NCI-H510A treated with DMSO at 0.1 percent for 48 hours (cell line): ENCODE measurements at places on chromosomes 3 and 15.

DNA sequence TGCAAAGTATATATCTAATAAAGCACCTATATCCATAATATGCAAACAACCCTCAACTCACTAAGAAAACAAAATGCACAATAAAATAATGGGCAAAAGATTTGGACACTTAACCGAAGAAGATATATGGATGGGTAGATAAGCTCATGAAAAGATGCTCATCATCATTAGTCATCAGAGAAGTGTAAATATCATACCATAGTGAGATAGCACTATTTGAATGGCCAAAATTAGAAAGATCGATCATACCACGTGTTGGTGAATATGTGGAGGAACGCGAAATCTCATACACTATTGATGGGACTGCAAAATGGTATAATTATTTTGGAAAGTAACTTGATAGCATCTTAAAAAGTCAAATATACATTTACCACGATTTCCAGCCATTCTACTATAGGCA, 40.5 kb downstream of the PLS1 start:
- DNase-seq, result no peak

GRCh38 chr15:74399100-74399499, 31.7 kb upstream of the CYP11A1 start:
- no peak for DNase-seq

DNA sequence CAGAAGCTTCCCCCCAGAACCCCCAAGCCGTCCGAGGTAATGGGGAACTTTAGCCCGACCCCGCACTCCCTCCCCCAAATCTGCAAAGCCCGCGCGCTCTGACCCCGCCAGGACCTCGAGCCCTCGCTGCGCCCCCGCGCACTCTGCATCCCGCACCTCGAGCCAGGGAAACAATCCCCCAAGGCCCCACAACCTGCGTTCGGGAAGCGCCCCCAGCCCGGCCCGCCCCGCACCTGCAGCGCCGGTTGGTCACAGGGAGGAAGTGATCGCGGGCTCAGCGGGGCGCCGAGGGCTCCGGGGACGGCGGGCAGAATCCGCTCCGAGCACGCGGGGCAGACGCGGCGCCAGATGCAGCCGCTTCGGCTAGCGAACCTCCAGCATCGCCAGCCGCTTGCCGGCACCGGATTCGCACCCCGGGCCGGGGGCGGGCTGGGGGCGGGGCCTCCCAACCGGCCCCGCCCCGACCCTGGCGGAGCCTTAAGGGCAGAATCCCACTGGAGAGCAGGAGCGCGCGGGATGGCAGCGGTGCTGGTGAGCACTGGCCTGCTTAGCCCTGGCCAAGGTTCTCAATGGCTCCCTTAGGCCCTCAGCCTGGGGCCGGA, at the start of gene CAMKV:
Gene CAMKV, minus strand, starts transcription at position 382 of the 602 bp plus-strand sequence. CDS start 7,518 bp downstream, outside the sequence.
- DNase-seq, result no peak

- DNase-seq, result no peak
Measured at GRCh38 chr15:85706779-85707518, 87.8 kb downstream of the KLHL25 start.

- peak; percentile 24 for DNase-seq
Measured at GRCh38 chr15:59437817-59438624, at the start of gene FAM81A. Gene FAM81A (plus strand): TSS chr15:59438186. CDS start chr15:59458627, 20,441 bp downstream.

- no peak for DNase-seq
Measured at GRCh38 chr15:64462492-64462891, 2.1 kb downstream of the ZNF609 start.

DNA sequence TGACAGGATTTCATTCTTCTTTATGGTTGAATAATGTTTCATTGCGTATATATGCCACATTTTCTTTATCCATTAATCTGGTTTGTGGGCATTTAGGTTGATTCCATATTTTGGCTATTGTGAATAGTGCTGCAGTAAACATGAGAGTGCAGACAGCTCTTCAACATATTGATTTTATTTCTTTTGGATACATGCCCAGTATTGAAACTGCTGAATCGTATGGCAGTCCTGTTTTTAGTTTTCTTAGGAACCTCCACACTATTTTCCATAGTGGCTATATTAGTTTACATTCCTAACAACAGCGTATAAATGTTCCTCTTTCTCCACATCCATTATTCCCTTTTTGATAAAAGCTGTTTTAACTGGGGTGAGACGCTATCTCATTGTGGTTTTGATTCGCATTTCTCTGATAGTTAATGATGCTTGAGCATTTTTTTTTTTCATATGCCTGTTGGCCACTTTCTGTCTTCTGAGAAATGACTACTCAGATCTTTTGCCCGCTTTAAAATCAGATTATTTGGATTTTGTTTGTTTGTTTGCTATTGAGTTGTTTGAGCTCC, 21.7 kb downstream of the AQP9 start:
- peak; percentile 9 for DNase-seq

- DNase-seq, result no peak
Measured at GRCh38 chr3:15819576-15819975, 21.8 kb upstream of the ANKRD28 start.

DNA sequence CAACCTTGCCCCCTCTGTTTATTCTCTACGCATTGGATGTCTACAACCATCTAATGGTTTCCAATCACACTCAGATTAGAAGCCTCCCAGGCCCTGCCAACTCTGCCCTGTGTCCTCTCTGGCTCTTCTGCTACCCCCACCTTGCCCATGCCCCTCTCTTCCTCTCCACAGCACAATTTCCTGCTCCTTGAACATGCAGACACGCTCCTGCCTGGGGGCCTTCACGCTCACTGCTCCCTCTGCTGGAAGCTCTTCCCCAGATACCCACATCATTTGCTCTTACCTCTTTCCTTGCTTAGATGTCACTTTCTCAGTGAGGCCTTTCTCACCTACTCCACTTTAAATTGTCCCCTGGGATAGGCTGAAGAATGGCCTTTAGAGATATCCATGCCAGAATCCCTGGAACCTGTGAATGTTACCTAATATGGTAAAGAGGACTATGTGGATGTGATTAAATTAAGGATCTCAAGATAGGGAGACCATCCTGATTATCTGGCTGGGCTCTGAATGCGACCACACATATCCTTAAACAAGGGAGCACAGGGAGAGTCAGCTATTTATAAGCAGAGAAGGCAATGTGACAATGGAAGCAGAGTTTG, 9.9 kb downstream of the KY start:
- DNase-seq, result peak; percentile 5

GRCh38 chr3:10162185-10162584, 2.5 kb upstream of the IRAK2 start:
- DNase-seq, result no peak

DNA sequence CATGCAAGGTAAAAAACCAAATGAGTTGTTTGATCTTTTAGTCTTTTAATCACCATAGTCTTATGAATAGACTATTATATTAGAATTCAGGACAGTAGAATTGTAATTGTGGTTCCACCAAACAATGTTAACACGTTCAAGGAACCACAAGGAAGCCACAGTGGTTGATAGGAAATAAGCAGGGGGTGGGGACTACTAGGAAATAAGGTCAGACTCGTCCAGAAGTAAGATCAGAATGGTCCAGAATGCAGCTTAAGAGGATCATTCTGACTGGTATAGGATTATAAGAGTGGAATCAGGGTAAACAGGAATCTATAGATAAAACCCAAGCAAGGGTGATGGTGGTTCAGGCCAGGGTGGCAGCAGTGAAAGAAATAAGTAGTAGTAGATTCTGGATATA, 7.5 kb downstream of the MYNN start:
- DNase-seq, result no peak

DNA sequence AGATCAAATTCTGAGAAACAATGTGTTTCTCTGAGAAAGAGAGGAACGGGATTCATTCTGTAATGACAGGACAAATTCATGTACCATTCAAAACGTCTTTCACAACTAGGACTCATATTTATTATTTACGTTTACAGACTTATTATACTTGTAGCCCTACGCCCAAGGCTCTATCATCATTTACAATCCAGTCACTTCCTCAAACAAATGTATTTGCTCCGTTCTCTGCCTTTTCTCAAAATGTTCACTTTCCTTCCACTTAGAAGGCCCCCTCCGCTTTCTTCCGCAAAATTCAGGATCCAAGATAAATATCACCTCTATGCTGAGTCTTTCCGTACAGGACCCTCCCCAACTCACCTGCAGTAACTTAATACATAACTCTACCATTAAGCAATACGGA, 745 bp downstream of the RSL24D1 start:
- DNase-seq, result no peak

GRCh38 chr15:49372366-49372765, 50.7 kb upstream of the FGF7 start:
- DNase-seq, result no peak

DNA sequence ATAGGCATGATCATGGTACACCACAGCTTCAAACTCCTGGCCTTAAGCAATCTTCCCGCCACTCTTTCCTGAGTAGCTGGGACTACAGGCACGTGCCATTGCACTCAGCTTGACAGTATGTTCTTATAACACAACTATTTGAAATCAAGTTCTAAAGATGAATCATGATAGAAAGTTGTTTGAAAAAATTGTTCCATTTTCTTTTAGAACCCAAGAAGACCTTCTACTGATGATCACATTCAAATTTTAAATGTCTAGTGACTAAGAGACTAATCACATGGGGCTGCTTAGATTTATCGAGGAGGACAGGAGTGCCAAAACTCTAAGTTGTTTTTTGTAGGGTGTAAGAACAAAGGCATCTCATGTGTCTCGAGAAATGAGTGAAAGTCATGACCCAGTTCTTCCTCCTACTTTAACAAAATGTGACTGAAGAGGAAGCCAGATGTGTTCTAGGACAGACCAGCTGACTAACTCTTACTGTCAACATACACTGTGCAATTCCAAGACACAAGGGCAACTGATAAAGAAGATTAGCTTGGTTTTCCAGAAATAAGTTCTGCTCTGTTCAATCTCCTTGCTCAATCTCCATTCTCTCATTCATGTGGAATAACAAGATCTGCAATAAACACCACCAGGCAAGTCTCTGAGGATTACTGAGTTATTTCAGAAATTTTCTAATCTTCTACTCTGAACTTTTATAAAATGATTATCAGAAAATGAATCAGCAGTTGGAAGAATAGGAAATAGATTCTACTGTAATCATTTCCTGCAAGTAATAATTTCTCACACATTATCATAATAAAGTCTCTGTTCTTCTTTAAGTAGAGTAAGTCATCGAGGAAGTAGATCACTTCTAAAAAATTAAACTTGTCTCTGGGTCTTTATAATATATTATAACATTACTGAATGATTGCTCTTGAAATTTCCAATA, 122.6 kb upstream of the CCNL1 start:
- no peak for DNase-seq

GRCh38 chr3:85670634-85671205, 711.9 kb downstream of the CADM2 start:
- DNase-seq, result no peak

- no peak for DNase-seq
Measured at GRCh38 chr3:37256447-37256846, 82.1 kb upstream of the LRRFIP2 start.

GRCh38 chr3:144264794-144265193, 293.2 kb downstream of the DIPK2A start:
- DNase-seq, result no peak

DNA sequence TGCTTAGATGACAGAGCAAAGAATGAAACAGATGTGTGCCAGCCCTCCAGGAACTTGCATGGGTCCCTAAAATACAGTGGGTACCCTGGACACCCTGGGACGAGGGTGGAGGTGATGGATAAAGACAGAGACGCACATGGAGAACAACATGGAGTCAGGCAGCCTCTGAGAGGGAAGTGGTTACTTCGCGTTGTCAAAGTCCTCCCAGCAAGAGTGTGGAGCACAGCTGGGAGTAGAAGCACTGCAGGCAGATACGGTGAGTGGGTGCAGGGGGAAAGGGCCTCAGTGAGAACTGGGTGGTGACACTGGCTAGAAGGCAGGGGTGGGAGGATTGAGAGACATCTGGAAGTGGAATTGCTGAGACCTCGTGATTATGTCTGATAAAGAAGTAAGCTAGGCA, 70.8 kb upstream of the PRR20G start:
- DNase-seq, result no peak

- DNase-seq, result no peak
Measured at GRCh38 chr3:4776399-4776979, 202.7 kb upstream of the BHLHE40 start.

DNA sequence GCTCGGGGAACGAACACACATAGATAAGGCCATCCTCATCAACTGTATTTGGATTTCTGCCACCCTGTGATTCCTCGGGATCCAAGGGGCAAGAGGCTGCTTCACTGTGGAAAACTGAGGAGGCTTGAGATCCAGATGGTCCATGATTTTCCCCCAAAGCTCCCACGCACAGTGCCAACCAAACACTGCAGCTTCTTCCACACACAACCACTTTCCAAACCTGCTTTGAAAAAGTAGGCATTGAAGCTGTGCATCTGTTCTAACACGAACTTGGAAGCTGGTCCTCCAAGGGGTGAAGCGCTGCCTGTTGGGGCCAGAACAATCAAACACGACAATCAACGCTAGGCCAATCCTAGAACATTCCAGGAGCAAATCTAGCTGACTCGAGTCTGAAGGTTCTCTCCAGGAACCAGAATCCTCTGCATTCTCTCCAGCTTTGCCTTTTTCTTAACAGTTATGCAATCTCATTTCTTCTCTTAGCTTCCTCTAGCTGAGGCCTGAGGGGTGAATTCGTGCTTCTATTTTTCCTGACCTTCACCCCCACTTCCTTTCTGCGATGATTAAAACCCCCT, 104.4 kb downstream of the LRRK1 start:
- no peak for DNase-seq

DNA sequence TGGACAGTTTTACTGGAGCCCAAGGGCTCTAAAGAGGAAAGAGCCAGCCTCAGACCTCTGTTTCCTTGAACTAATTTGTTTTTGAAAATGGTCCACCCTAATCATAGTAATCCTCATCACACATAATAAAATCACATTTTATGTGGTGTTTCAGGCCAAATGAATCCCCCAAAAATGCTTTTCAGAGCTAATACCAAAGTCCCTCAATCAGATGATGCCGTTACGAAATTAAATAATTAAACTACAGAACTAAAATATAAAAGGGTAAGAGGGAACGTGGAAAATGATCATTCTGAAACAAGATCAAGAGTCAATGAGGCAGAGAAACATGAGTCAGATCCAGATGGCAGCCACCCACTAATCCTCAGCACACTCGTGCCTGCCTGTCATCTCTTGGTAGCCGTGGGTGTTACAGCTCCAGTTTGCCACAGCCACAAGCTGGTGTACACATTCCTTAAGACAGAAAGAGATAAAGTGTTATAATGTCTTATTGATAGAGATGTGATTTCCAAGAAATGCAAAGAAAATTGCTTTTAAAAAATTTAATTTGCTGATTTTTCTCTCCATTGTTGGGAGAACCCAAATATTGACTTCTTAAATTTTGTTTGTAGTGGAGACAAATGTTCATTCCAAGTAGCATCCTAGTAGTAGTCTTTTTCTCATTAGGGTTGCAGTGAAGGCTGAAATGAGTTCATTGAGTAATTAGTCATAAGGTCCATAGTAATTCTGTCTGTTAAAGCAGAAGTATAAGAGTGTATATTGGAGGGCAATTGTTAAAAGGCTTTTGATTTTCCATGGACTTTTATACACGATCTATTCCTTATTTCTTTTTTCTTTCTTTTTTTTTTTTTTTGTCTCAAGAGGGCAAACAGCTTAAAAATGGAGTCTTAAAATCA, 104.2 kb downstream of the AGBL1 start:
- no peak for DNase-seq
